ENCODE measurements at places on chromosomes 6 and 20. TPM values are rescaled to one million over a fixed set of nuclear protein-coding genes. Genes with fewer than 3 reads are reported as not detected.

DNA sequence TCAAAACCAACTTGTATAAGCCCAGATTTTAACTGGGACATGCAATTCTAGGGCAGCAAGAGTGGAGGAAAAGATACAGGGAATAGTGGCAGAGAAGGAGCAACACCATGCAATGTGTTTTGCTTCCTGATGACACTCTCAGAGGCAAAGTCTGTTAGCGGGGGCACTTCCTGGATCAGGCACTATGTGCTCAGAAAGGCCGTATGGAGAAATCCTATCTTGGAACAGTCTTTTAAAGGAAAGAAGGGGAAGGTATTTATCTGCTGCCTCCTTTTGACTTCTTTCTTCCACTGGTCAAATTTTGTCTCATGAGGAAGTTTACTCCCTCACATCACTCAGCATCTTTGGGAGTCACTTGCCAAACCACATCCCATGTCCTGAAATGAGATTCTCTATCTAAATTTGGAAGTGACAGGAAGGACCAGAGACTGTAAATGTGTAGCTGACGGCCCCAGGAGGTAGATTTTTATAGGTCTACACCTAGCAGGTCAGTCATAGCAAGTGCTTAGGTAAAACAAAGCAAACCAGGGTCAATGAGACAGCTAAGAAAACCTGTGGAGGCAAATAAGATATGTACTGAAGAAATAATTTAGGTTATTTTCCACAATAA, 91.7 kb upstream of the ELOVL5 start:
- no peaks in the 10 kb centered on the region for H3K27me3 ChIP-seq
- no peak for DNase-seq
- H3K27ac ChIP-seq: no peak overlapping the region
- H3K4me3 ChIP-seq: no peak overlapping the region
- no peaks in the 10 kb centered on the region for H3K36me3 ChIP-seq
- no peaks in the 10 kb centered on the region for H3K4me1 ChIP-seq

DNA sequence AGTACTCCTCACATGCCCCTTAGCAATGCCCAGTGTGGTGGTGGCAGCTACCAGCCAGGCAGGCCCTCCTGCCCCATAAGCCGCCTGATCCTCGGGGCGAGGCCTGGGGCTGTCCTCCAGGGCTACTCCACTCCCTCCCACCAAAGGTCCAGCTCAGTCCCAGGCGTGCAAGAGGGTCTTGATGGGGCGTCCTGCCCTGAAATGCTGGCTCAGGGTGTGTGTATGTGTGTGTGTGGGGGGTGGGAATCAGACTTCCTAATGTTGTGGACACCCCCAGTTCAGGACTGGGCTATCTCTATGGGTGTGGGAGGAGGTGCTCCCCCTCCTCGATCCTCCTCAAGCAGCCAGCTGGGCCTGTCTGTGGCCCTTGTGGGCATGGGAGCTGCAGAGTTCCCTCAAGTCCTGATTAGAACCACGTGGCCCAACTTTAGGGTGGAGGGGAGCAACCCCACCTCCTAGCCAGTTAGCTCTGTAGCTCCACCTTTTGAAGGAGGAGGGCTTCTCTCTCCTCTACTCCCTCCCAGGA, 7.5 kb downstream of the HSPA12B start:
- H3K27me3 ChIP-seq: no peaks in the 10 kb centered on the region
- no peak overlapping the region for H3K4me3 ChIP-seq
- no peak overlapping the region for H3K27ac ChIP-seq
- H3K36me3 ChIP-seq: no peaks in the 10 kb centered on the region

GRCh38 chr6:24547243-24547642, 52.5 kb downstream of the ALDH5A1 start:
- no peaks in the 10 kb centered on the region for H3K27me3 ChIP-seq
- H3K27ac ChIP-seq: no peak overlapping the region
- no peak for DNase-seq
- H3K4me1 ChIP-seq: peaks cover 9% of the 10 kb centered on the region
- H3K4me3 ChIP-seq: no peak overlapping the region

DNA sequence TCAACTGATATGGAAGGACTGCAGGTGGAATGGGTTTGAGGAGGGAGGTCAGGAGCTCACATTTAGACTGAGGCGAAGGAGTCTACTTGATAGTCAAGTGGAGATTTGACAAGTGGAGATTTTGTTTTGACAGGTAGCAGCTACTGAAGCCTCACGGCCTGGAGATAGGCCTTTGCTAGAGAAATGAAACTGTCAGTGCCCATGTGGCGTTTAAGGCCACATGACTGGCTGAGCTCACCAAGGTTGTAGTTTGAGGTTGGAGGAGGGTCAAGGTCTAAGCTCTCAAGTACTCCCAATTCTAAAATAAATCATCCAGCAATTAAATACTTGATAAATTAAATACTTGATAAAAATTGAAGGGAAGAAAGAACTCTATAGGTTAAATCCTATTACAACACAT, 80.1 kb upstream of the C6orf118 start:
- H3K27me3 ChIP-seq: peaks cover 64% of the 10 kb centered on the region
- H3K27ac ChIP-seq: no peak overlapping the region
- no peak overlapping the region for H3K4me3 ChIP-seq
- no peaks in the 10 kb centered on the region for H3K4me1 ChIP-seq
- H3K36me3 ChIP-seq: no peaks in the 10 kb centered on the region
- DNase-seq: no peak

GRCh38 chr20:50348096-50348495, 157.5 kb downstream of the CEBPB start:
- H3K36me3 ChIP-seq: no peaks in the 10 kb centered on the region
- no peak overlapping the region for H3K4me3 ChIP-seq
- no peaks in the 10 kb centered on the region for H3K27me3 ChIP-seq
- H3K27ac ChIP-seq: no peak overlapping the region
- peaks cover 61% of the 10 kb centered on the region for H3K4me1 ChIP-seq

- H3K27me3 ChIP-seq: peaks cover 83% of the 10 kb centered on the region
- H3K4me3 ChIP-seq: no peak overlapping the region
- DNase-seq: no peak
- H3K27ac ChIP-seq: no peak overlapping the region
- no peaks in the 10 kb centered on the region for H3K4me1 ChIP-seq
Measured at GRCh38 chr20:20210327-20210726, 157.6 kb upstream of the INSM1 start.

GRCh38 chr20:60787276-60787675, 464.8 kb upstream of the CDH4 start:
- peaks cover 63% of the 10 kb centered on the region for H3K27me3 ChIP-seq
- no peak overlapping the region for H3K27ac ChIP-seq
- H3K4me1 ChIP-seq: no peaks in the 10 kb centered on the region
- no peaks in the 10 kb centered on the region for H3K36me3 ChIP-seq

- H3K27me3 ChIP-seq: no peaks in the 10 kb centered on the region
- no peak overlapping the region for H3K4me3 ChIP-seq
- DNase-seq: no peak
- no peaks in the 10 kb centered on the region for H3K36me3 ChIP-seq
Measured at GRCh38 chr6:37303891-37304503, 46.1 kb upstream of the TMEM217 start.

GRCh38 chr20:1282966-1283365, 16.9 kb downstream of the SNPH start:
- H3K27me3 ChIP-seq: no peaks in the 10 kb centered on the region
- no peak overlapping the region for H3K27ac ChIP-seq
- H3K4me1 ChIP-seq: no peaks in the 10 kb centered on the region

DNA sequence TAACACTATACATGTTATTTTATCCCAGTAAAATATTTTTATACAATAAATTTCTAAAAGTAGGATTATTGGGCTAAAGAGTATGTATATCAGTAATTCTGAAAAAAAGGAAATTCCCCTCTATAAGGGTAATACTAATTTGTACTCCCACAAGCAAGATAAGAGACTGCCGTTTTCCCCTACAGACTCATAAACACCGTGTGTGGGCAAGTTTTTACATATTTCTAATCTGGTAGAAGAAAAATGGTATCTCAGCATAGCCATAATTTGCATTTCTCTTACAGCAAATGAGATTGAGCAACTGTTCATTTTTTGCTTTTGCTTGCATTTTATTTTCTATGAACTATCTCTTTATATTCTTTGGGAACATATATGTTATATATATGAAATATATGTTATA, 26.0 kb upstream of the MYMX start:
- H3K4me1 ChIP-seq: no peaks in the 10 kb centered on the region
- DNase-seq: no peak
- no peaks in the 10 kb centered on the region for H3K36me3 ChIP-seq
- H3K27me3 ChIP-seq: no peaks in the 10 kb centered on the region

- peak; percentile 37 for DNase-seq
- H3K4me1 ChIP-seq: peaks cover 13% of the 10 kb centered on the region
- H3K27me3 ChIP-seq: no peaks in the 10 kb centered on the region
- H3K36me3 ChIP-seq: no peaks in the 10 kb centered on the region
Measured at GRCh38 chr6:87789198-87789899, 87.3 kb upstream of the AKIRIN2 start.

DNA sequence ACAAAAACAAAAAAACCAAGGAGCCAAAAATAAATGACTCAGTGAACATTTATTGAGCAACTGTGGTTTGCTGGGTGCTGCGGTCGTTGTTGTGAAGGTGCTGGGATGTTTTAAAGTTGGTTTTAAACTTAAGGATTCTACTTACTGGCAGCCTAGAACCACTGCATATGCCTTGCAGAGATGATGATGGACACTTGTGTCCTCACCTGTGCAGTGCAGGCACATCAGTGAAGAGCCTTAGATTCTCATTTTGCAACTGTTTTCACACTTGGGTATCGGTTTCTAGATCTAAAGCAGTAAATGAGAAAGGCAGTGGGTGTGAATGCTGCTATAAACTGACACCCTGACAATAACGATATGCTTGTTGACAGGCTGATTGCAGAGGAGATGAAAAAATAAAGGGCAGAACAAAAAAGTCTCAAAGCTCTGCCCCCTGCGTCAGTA, 68.8 kb downstream of the UTRN start:
- H3K27ac ChIP-seq: no peak overlapping the region
- H3K36me3 ChIP-seq: no peaks in the 10 kb centered on the region
- H3K27me3 ChIP-seq: no peaks in the 10 kb centered on the region
- no peak overlapping the region for H3K4me3 ChIP-seq
- DNase-seq: no peak
- peaks cover 18% of the 10 kb centered on the region for H3K4me1 ChIP-seq

DNA sequence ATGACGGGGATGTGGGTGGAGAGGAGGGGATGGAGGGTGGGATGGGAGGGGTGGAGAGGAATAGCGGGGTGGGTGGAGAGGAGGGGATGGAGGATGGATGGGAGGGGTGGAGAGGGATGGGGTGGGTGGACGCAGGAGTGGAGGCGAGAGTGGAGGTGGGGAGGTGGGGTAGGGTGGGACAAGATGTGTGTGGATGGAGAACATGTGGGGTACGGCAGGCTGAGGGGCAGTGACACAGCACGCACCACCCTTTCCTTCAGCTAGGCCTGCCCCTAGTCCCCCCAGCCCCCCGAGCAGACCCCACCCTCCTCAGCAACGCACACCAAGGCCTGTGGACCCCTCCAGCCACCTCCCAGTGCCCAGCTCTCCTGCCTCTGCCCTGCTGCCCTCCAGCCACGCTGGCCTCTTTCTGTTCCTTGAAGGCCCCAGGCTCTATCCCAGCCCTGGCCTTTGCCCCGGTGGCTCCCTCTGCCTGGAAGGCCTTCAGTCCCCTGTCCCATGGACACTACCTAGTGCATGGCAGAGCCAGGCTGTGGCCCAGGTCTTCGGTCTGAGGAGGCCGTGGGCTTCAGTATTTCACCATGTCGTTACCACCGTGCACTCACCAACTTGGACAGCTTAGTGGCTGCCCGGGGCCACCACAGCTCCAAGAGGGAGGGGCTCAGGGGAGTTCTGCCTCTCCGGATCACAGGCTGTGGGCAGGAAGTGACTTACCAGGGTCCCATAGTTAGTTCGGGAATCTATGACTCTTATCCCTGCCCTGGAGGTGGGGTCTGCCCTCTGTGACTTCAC, 78.4 kb upstream of the PMEPA1 start:
- no peak for DNase-seq
- H3K27me3 ChIP-seq: no peaks in the 10 kb centered on the region
- no peaks in the 10 kb centered on the region for H3K4me1 ChIP-seq
- H3K36me3 ChIP-seq: no peaks in the 10 kb centered on the region
- H3K27ac ChIP-seq: no peak overlapping the region

LINC00237 gene
- total RNA-seq: not detected

SYS1 gene
- 35.1 TPM for total RNA-seq

BPIFB2 gene
- not detected for total RNA-seq
